ENCODE measurements at places on chromosomes 4 and X.

GRCh38 chr4:154009788-154010187 is 220.9 kb upstream of the SFRP2 start:
- DNase-seq, result no peak

DNA sequence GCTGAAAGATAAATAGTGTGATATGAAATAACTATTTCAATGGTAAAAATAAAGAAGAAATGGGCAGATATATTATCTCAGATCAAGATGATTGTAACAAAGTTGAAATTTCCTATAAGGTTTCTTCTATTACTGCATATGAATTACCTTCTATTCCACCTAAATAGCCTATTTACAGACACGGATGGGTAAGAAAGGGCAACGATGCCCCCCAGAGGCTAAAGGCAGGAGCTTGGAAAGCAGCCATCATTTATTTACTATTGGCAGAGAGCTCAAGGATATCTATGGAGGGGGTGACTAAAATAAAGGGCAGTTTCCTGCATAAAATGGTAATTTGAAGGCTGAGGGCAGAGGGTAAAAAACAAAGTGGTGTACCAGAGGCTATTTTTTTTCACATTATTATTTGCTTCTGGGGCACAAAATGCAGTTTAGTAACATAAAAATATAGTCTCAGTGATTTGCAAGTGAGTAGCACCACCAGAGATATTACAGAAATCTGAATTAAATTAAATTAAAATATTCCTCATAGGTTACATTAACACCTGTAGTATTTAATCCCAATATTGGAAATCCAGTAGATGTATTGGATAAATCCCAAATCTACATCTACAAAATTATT is 123.1 kb downstream of the BTC start:
- DNase-seq, result peak; percentile 9

DNA sequence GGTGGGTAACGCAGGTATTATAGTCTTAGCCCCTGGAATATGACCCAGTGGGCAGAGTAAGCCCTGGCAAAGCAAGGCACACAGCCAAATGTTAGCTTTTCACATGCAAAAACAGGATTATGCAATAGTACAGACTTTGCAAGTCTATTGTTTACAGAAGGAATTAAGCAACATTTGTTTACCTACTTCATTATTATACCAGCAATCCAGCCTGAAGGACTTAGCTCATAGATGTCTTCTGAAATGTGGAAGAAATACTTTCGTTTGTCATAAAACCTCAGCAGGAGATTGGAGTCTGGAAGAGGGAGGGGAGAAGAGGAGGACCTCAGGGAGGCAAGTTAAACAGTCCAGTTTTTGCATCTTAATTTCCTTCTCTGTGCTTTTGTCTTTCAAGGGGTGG is 226.7 kb upstream of the CENPE start:
- peak; percentile 1 for DNase-seq

GRCh38 chr4:23932186-23932585 is 42.3 kb upstream of the PPARGC1A start:
- DNase-seq, result no peak

DNA sequence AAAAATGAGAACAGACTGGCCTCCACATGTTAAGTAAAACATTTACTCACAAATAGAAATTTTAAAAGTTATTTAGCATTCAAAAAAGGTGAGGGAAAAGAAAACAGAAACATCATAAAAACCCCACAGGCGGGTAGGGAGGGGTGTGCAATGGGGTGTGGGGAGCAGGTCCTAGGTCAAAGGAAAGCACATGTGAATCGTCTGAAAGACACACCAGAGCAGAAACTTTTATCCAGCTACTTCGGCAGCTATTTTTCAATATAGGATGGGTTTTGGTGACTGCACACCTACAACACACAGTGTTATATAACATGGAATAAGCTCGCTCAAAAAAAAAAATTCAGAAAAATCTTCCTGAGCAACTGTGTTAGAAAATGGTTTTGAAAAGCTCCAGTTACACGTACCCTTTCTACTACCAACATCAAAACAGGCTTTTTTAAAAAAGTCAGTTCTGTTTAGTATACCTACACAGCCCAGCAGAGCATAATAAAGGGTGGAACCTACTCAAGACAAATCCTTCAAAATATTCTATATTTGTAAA is 1.6 kb downstream of the OTUD4 start:
- DNase-seq, result no peak

DNA sequence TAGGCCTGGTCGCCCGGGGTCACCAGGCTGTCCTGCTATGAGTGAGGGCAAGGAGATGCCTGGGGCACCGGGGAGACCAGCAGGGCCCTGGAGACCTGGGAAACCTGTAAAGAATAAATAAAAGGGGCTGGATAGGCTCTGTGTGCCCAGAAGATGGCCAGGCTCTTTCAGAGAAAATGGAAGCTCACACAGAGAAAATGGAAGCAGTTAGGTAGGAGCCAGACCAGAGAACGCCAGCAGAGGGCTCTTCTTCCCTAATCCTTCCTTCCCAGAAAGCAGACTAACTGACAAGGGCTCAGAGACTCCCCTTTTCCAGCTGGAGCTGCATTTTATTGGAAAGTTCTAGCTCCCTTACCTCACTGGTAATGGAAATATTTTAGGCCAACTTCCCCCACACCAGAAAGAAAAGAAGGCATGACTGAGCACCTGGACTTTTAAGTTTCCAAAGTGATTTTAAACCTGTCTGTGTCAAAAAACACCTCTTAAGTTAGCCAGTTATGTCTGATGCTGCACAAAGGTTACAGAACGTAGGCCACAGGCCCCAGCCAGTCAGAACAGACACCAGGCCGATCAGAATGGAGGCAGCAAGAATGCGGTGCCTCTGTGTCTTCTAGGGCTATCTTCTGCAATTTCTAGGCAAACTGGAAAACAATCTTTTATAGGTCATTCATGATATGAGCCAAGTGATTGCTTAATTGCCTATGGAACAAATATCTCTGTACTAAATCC is 74.0 kb downstream of the ATG4A start:
- DNase-seq, result no peak

DNA sequence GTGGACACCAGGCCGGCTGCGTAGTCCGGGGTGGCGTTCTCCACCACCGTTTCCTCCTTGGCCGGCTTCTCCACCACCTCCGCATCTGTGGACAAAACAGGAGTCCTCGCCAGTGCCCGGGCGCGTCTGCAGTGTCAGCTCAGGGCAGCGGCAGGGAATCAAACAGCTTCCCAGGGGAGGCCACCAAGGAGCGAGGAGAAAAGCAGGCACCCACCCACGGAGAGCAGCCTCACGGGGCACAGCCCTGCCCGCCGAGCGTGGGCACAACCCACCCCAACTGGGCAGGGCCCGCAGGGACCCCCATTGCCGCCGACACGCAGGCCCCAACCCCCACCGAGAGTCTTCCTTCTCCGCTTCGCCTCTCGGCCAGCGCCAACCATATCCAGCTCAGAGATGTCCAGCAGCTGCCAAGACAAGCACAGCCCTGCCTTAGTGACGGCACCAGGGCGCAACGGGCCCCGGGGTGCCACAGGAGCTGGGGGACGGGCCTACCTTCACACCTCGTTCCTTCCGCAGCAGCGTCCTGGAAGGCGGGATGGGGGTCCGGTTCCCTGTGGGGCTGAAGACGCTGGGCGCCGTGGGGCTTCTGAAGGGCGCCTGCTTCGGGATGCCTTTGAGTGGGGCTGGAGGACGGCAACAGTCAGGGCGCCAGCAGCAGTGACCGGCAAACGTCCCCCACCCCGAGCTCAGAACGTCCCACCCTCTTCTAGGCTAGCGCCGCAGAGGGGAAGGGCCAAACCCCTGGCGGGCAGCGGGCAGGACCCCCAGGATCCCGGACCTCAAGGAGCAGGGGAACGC is 22.8 kb downstream of the NELFA start:
- DNase-seq, result no peak

DNA sequence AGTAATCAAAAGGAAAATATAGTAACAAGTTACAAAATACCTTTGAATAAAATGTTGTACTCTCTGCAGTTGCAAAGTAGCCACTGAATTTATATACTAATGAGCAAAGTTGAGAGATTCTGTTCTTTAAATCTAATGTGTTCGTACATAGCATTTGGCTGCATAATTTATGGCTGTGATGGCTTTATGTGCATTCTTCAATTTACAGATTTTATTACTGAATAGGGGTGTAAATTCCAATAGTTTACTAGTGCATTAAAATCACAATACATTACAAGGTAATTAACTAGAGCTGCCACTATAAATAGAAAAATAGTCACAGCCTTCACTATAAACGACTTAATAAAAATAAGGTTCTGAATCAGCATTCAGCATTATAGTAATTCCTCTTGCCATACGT is 620.0 kb downstream of the ADGRL3 start:
- no peak for DNase-seq

DNA sequence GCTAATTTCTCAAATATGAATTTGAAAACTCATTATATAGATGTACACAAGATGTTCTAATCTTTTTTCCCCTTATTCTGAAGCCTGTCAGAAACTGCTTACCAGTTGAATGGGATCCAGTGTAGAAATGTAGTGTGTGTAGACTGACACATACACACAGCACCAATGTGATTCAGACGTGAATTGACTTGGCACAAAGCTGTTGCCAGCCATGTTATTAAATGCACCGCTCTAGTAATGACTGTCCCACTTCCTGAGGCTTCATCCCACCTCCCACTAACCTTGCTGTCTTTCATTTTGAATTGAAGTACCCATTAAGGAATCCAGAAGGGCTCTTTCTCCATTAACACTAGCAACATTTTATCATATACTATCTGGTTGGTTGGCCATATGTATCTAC is 146.6 kb downstream of the PPA2 start:
- DNase-seq, result no peak

DNA sequence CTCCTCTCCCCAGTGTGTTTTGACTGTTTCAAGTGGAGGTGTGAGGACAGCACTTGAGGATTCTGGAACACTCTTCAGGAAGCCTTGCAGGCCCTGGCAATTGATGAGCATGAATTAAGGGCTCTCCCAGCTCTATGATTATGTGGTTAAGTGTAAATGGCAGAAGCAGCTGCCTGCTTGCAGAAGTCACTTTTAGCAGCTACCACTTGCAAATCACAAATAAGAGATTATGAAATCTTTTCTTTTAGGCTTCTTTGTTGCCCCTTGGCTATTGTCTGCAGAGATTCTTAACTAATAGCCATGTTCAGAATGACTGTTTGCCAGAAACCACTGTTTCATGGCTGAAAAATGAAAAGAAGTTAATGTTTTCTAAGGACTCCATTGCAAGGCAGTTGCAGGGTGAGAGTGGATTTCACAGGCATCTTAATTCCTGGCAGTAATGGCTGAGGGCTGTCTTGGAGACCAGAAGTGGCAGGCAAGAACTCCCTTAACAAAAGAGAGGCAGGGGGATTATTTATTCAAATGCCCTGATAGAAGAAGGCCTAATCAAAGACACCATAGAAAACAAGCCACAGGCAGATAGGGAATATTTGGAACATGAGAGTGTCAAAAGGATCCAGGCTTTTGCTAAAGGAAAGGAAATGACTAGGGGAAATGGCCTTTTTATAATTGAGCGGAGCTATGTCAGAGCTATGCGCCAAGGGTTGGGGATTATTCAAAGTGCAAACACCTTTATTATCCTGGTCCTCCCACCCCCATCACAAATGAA is 8.3 kb upstream of the HOPX start:
- no peak for DNase-seq

- DNase-seq, result no peak
These were observed 232.1 kb downstream of the CPE start for GRCh38 chr4:165610679-165611437.

DNA sequence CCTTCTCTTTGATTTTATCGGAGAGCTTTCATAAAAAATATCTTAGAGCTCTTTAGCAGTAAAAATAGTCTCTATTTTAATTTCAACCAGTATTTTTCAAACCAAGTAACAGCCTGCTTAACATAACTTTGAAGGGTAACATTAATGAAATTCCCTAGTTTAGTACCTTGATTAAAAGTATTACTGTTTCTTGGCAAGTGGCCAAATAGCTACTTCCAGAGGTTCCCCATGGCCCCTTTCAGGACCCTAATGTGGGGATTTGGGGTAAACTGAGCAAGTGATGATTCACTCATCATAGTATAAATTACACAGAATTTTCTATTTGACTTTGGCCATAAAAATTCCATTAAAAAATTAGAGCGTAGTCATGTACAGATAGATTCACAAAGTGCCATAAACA is 211.0 kb downstream of the CAMK2D start:
- no peak for DNase-seq

DNA sequence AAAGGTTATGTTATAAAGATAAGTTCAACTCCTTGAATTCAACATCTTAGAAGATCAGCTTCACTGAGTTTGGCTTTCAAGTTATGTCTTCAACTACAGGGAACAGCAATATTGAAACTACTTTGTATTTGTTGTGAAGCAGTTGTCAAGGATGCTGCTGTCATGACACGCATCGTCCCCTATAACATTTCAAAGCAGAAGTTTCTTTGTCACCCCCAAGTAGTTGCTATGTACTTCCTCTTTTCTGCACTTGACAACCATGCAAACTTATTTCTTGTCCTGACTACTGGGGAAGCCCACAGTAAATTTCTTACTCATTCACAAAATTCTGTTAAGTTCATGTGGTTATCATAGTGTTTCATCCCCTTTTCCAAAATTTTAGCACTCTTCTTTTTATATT is 14.3 kb downstream of the ANTXR2 start:
- DNase-seq, result no peak

DNA sequence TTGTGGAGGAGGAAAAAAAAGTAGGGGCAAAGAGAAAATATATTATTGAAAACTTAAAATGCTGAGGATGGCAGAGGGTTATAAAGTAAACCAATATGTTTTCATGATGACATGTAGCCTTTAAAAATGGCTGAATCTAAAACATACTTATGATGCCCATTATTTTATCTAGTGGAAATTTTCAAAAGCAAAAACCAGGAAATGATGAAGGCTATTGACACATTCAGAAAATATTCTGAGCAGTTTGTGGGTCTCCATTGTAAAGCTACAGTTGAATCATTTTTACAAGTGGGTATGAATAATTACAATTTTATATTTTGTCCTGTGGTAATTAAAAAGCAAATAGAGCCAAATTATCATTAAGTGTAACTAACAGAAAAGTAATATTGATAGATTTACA is 10.7 kb downstream of the PLS3 start:
- DNase-seq, result no peak

GRCh38 chrX:143027275-143027674 is 1.5 kb downstream of the SPANXN4 start:
- DNase-seq, result no peak

DNA sequence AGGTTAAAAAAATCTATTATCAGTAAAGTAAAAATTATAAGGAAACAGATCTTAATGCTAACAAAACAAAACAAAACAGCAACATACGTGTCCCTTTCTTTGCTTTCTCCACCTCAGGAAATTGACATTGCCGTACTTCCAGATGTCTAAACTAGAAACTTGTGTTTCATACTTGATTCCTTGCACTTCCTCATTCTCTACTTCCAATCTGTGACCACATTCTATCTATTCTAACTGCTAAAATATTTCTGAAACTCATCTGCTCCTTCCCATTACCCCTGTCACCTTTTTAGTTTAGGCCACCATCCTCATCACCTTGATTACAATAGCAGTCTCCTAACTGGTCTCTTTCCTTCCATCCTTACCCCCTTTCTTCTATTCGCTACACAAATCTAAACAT is 22.5 kb upstream of the RPA4 start:
- no peak for DNase-seq

DNA sequence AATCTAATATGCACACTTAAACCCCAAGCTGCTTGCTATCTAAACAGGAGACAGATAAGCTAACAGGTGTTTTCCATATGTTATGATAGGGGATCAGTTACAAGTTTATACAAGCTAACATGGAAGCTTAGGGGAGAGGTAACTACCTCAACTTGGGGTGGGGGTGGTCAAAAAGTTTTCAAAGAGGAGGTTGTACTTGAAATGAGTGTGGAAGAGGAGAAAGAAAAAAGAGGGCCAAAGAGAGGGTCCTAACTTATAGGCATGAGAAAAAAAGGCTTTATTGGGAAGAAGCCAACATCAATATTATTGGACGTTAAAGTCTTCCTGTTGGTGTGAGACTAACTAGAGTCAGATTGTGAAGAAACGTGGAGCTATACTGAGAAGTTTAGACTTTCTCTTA is 205.9 kb downstream of the NDST4 start:
- DNase-seq, result no peak

Data from NCI-H748 treated with DMSO at 0.1 percent for 48 hours (cell line).